H9 (cell line): ENCODE measurements at places on chromosomes 11 and 22. TPM values are rescaled to one million over a fixed set of nuclear protein-coding genes. Genes with fewer than 3 reads are reported as not detected.

DNA sequence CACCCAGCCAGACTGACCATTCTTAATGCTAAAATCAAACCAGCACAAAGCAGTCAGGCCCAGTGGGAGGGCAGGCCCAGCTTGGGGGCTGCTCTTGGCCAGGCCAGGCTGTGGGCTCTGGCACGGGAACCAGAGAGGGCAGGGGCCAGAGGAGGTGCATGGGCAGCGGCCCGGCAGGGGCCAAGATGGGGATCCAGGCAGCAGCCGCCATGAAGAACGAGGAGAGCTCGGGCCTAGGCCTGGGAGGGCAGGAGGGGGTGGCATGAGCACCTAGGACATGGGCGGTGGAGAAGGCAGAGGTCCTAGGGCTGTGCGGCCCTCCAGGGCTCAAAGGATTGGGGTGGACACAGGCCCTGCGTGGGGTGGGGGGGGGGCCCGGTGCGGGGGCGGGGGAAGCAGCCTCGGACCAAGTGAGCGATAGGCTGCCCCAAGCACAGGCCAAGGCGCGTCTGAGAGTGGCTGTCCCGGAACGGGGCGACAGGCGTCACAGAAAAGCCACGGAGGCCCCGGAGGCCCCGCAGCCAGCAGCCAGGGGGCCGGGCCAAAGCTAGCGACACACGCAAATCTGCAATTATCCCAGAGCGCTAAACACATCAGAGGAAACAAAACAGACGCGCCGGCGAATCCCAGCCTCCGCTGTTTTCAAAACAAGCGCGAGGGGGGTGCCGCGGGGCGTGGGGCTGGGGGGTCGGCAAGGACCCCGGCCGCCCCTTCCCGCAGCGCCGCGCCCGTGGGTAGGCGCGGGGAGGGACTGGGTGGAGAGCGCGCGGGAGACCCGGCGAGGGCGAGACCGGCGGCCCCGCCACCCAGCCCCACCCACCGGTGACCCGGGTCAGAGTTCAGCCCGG is 8.3 kb downstream of the PLXNB2 start:
- no peak for DNase-seq

DNA sequence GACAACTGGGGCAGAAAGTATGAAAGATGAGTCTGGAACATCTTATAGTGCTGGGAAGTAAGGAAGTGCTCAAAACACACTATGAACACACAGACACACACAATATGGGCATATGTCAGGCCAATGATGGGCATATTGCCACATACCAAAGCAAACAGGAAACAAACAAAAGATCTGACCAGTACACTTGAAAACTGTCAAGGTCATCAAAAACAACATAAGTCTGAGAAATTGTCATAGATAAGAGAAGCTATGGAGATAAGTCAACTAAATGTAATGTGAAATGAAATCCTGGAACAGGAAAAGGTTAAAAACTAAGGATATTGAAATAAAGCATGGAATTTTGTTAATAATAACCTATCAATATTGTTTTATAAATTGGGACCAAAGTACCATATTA is 46.4 kb downstream of the GUCY1A2 start:
- no peak for DNase-seq

- DNase-seq, result no peak
Measured at GRCh38 chr11:60985501-60985900, 14.0 kb downstream of the CD6 start.

Gene TRPM5
- 0.09 TPM in 1 of 2 replicates, not detected in the other for total RNA-seq

Gene OR52I1
- total RNA-seq, result not detected in 2 replicates
